NCI-H1694 treated with DMSO at 0.1 percent for 48 hours (cell line): ENCODE measurements at places on chromosomes 7 and 10.

DNA sequence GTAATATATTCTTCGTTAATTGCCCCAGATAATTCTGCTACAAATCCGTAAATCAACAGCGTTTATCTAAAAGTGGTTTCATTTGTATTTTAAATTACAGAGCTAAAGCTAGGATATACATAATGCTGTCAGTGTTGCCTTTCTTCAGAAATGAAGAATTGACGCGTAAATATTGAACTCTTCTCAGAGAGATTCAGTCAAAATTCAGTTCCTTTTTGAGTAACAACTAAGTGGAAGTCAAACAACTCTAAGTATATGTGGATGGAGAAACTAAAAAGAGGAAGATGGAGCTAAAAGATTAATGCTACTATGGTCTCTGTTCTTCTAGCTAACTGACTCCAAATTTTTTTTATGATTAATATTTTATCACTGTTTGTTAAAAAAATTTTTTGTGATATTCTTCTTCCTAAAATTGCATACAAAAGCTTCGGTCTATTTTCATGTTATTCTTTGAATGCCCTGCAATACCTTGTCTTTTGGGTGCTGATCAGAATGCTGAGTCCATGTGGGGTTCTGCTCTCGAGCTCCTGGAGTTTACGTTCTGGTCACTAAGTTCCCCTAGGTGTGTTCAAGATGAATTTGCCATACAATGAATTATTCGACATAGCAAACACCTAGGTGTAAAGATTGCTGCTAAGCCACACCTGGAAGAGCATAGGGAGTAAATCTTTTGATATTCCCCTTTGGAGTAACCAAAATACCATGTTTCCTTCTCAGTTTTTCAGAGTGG lies 20.7 kb downstream of the MDFIC start:
- no peak for DNase-seq

GRCh38 chr7:41035794-41036193 lies 667.1 kb downstream of the INHBA start:
- DNase-seq: no peak

GRCh38 chr10:108453166-108453565 lies 1288.7 kb upstream of the SORCS1 start:
- no peak for DNase-seq

GRCh38 chr7:13988065-13988464 lies 1.4 kb downstream of the ETV1 start:
- DNase-seq: no peak

GRCh38 chr7:2134740-2135139 lies 98.0 kb downstream of the MAD1L1 start:
- DNase-seq: no peak
